ENCODE measurements at places on chromosomes 16 and 17.
A peak's percentile ranks its signal among the peaks of the same experiment; 100 is the strongest.

GRCh38 chr16:76787394-76787793 is 403.6 kb upstream of the MON1B start:
- DNase-seq: no peak

DNA sequence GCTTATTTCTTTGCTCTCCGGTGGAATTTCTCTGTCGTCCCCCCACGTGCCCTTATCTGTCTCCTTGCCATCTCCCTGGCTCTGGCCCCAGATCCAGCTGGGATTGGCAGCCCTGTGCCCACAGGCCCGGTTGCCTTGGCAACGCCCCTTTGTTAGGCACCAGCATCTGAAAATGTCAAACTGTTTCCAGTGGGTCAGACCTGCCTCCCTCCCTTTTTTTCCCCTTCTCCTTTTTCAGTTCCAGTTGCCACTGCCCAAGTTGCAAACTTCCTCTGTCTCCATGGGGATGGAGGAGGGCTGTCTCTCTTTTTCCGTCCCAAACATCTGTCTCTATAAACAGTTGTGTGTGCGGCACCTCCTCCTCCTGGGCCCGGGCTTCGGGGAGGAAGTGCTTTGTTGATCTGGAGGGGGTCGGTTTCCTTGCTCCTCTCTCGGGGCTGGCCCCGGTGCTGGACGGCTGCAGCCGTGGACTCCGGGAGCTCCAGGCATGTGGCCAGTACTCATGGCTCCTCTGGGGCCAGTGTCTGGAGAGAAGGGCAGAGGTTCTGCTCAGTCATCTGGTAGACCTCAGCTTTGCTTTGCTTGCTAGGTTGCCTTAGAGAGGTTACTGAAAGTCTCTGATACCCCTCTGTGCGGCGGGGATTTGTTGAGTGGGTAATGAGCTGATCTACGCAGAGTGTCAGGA is 35.3 kb downstream of the SOCS3 start:
- DNase-seq: no peak

GRCh38 chr16:29678691-29679267 is at the start of gene QPRT:
Gene QPRT, plus strand, starts transcription at chr16:29679180. Its CDS starts 18 bp downstream, at chr16:29679198.
- DNase-seq: no peak

DNA sequence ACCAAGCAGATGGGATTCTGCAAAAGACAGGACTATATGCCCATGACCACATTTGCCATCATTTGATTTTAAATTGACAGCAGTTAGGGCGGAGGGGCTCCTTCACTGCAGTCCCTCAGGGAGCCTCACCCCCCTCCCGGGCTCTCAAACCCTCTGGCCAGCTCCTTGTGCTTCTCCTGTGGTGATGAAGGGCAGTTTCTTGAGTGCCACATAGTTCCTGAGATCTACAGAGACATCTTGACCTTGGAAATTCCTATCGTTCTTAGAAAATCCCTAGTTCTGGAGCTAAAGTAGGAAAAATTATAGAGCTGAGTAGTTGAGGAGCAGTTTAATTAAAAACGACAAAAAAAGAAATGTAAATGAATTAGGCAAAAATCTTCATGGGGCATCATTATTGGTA is 231.5 kb downstream of the CCDC182 start:
- no peak for DNase-seq

- no peak for DNase-seq
Measured at GRCh38 chr16:74219706-74220105, 76.9 kb upstream of the PSMD7 start.

DNA sequence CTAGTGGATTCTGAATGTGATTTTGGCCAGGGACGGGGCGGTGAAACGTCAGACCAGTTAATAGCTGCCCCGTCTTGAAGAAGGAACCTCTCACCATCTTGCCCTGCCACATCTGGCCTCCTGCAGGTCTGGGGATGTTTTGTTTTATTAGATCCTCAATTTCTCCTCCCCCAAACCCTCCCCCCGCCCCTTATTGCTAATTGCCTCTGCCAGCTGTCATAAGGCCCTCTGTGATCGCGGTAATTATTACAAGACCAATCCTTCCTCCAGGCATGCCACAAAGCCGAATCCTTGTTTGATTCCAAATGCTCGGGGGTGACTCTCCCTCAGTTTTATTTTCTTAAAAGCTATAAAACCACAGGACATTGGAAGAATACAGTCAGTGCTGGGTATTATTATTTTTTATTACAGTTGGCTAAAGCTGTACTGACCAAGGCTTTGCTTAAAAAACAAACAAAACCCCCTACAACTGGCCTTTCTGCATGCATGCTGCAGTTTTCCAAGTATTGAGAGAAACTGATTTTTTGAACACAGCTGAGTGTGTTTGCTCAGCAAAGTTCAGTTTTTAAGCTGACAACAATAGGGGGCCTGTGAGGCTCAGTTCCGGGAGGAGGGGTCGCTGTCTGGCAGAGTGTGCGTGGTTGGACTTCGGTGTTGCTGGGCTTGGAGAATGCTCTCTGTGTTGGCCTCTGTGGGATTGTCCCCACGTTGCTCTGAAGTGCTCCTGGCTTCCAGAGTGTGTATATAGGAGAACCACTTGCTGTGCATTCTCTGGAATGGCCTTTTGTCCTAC is 1.7 kb downstream of the KSR1 start:
- no peak for DNase-seq

- no peak for DNase-seq
Measured at GRCh38 chr17:31820691-31821435, 38.2 kb downstream of the COPRS start.

DNA sequence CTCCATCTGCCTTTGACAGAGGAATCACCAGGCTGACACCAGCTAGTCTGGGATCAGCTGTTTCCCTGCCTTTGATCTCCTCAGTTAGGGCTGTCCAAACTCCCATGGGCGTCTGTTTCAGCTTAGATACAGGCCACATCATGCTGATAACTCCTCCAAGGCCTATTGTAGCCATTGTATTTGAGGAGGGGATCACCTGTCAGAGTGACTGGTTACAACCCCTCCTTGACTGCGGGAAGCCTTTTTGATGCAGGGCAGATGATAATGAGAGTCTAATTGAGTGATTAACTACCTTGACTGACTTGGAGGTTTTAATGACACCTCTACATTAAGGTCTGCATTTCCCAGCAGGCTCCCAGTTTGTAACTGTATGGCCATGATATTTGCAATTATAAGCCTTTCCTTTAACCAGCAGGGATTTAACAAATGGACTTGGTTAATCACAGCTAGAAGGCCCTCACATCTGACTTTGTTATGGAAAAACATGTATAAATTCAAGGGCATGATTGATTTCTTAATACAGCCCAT is 863.5 kb downstream of the KCNJ2 start:
- no peak for DNase-seq

DNA sequence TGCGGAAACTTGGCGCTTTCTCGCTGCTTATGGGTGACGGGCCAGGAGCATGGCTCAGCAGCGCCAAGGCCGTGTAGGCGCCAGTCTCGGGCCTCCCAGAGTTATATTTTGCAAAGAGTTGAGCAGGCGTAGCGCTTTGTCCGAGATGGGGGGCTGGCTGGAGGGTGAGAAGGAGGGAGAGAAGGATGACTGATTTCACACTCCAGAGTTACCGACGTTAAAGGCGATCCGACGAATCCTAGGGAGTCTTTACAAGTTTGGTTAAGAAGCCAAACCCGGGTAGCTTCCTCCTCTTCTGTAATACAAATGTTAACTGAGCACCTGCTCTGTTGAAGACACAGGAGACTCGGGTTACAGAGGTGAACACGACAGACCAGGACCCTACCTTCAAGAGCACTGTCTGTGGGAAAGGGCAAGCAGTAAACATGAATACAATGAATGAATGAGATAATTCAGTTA is 782 bp downstream of the POLR2A start:
- no peak for DNase-seq

GRCh38 chr16:66741169-66741900 is 10.1 kb downstream of the DYNC1LI2 start:
- no peak for DNase-seq

DNA sequence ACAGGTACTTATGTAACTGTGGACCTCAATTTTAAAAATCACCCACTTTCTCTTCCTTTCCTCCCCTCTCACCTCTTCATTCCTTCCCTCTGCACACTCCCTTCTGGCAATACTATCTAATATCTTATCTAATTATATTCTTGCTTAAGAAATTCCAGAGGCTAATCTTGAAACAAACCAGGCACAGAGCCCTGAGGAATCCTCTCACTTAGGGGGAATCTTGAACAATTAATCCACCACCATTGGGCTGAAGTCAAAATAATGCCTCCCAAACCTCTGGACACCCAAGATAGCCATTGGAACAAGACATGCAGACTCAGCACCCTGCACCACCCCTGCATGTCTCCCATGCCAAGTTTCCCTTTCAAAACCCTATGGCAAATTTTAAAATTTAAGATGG is 1.0 kb upstream of the KRTAP4-6 start:
- DNase-seq: no peak

DNA sequence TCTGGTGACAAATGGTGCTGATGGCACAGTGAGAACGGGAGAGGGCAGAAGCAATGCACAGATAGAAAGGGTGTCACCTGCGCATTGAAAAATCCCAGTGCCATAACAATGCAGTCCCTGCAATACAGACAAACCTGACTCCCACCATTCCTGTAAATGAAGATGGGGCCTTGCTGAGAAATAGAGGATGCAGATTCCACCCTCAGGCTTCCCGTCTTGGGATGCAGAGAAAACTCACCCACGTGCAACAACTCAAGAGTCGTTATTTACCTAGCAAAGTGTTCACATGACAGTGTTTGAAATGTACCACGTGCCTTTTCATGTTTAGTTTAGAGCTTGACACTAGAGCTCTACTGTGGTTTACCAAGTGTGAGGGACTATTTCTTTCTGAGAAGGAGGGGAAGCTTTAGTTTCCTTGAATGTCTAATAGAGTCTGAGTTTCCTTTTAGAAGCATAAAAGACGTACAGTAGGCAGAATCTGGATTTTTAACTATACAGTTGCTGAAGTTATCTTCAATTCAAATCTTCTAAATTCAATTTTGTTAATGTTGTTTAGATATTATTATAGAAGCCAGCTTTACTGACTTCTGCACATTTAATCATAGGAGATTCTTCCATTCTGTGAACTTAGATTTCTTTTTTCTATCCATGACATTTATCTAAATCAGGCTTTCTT is 35.6 kb downstream of the WWOX start:
- DNase-seq: no peak

GRCh38 chr16:24918641-24919040 is 72.9 kb downstream of the SLC5A11 start:
- DNase-seq: no peak

DNA sequence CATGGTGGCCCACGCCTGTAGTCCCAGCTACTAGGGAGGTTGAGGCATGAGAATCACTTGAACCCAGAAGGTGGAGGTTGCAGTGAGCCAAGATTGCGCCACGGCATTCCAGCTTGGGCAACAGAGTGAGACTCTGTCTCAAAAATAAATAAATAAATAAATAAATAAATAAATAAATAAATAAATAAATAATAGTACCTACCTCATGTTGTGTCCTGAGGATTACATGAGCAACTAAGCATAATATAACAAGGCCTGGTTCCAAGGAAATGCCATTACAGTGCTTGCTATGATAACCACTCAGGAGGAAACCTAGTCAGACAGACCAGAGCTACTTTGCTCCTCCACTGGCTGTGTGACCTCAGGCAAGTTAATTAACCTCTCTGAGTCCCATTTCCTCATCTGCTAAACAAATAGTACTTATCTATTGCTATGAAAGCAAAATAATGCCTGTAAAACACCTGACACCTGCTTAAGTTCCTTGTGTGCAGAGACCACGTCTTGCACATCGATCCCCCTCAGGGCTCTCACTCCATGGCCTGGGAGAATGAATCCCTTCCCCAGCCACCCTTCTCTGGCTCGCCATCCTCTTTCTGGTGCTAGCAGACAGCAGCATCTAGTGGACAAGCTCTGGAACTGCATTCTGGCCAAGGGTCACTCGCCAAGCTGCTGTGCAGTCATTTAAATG is 7.5 kb downstream of the EPOP start:
- DNase-seq: peak; percentile 16

DNA sequence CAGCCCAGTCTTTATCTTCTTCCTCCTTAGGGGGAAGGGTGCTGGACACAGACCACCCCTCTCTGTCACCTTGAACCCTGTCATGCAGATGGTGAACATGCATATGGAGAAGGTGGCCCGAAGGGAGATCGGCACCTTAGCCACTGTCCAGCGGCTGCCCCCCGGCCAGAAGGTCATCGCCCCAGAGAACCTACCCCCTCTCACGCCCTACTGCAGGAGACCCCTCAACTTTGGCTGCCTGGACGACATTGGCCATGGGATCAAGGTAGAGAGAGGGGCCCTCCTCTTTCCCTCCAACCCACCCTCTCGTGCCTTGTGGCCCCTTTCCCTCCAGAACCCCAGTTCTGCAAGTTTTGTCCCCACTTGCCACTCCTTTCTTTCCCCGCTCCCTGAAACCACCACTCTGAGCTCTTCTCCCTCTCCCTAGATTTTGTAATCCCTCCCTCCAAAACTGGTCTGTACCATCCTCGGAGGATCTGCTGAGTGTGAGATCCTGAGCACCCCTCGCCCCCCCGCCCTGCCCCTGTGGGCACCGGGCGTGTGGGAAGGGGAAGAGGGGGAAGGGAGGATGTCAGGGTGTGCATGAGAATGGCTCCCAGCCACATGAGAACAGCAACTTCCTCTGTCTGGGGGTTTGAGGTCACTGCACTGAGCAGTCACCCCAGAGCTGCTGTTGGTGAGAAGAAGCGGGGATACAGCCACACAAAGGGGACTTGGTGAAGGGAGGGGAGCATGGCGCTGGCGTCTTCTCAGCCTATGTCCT is 7.3 kb downstream of the ABI3 start:
- DNase-seq: peak; percentile 61

- DNase-seq: no peak
Measured at GRCh38 chr16:2154533-2155090, 970 bp upstream of the TRAF7 start.

GRCh38 chr17:38705803-38706504 is 881 bp downstream of the MLLT6 start:
- DNase-seq: peak; percentile 52

DNA sequence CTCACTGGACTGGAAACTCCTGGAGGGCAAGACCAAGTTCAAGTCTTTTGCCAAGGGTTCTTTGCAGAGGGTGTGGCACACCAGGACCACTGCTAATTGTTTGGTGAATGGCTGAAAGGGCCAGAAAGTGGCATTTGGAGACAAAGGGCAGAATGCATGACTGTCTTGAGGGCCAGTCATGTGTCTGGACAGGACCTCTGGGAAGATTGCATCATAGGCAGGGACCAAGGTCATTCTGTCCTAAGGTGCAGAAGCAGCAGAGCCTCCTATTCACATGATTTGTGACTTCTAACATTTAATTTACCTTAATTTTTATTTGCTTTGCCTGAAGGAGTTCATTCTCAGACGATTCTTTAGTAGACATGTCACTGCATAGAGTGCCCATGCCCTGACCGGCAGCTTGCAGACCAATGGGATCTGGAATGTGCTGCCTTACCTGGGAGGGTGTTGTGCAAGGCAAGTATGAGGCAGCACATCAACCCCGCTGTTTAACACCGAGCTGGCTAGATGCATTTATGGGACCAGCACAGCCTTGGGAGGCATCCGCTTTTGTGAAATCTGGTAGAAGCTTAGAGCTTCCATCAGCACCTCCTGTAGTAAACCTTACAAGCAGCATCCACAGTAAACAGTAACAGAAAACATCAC is 62.3 kb upstream of the MAF start:
- DNase-seq: no peak

- DNase-seq: no peak
Measured at GRCh38 chr17:47649972-47650524, 329 bp downstream of the KPNB1 start.

- DNase-seq: no peak
Measured at GRCh38 chr16:27175888-27176287, 27.4 kb upstream of the KDM8 start.

- peak; percentile 54 for DNase-seq
Measured at GRCh38 chr17:8225813-8226535, 15.6 kb upstream of the AURKB start.
